ENCODE measurements at places on chromosomes 3 and 15.

- DNase-seq, result peak; percentile 94
Measured at GRCh38 chr3:157248590-157249422, 88.9 kb upstream of the CCNL1 start.

DNA sequence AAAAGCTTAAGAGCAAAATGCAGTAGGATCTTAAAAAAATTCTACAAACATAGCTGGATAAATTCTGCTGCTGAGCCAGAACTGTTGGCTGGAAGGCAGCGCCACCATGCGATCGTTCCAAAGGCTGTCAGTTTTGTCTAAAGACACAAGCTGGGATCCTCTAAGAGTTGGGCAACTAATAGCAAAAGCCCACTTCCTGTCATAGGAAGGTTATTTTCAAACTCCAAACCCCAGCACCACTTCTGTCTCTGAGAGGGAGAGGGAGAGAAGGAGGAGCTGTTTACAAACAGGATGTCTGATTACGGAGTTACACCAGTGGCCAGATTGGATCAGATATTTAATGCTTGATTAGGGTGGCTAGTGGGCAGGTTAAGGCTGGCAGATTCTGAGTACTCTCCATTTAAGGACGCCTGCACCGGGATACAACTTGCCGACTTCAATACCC, 44.0 kb downstream of the EIF4E3 start:
- DNase-seq, result peak; percentile 67

DNA sequence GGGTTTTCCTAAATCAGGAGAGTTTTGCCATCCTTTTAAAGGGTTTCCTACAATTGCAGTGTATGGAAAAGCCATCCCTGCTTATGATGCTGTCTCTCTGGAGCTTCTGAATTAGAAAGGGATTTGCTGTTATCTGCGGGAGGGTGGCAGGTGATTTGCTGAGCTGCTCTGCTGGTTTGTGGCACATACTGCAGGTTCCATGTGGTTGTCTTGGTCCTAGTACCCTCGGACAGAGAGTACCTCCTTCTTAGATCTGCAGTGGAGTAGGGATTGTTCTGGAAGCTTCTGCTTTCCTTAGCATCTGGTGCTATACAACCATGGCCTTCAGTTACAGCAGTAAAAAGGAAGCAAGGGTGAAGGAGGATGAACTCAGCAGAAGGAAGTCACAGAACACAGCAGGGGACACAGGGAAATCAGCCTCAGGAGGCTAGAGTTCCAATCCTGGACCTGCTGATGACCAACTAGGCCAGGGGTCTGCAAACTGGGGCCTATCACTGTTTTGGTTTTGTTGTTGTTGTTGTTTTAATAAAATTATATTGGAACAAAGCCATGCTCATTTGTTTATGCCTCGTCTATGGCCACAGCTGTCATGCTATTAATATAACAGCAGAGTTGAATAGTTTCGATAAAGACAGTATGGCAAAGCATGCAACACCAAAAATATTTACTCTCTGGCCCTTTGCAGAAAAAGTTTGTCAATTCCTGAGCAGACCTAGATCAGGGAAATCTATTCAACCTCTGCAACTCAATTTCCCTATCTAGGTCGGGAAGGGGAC, 39.5 kb downstream of the STARD5 start:
- no peak for DNase-seq

- DNase-seq, result no peak
Measured at GRCh38 chr3:160210341-160210740, 14.9 kb upstream of the C3orf80 start.

- DNase-seq, result no peak
Measured at GRCh38 chr3:4355401-4356219, 52.4 kb downstream of the SETMAR start.

GRCh38 chr15:94882071-94882712, 650.8 kb downstream of the MCTP2 start:
- no peak for DNase-seq

GRCh38 chr3:125062904-125063618, 7.3 kb upstream of the HEG1 start:
- no peak for DNase-seq

DNA sequence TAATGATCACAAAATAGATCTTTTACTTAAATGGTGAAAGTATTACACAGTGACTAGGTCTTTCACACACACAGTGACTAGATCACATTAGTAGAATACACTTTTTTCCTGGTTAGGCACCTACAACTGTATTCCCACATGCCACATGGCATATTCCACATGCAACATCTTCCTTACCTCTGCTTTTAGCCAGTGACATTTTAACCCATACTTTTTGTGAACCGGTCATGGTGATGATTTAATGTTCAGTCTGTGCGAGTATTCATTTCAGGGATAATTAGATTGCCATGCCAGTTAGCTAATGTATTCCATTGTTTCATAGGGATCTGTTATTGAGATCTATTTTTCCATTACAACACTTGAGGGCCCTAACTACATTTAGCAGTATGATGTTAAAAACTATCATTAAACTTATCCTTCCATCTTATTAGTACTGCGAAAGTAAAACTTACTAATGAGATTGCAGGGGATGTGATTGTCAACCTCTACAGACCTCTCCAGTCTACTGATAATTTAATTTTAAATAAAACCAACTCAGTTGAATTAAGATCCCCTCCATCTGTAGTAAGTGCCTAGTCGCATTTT, 28.3 kb downstream of the TSEN2 start:
- DNase-seq, result no peak

GRCh38 chr3:151315136-151315535, 1.5 kb downstream of the GPR87 start:
- DNase-seq, result no peak

Data from globus pallidus (tissue), 1 donor.